ENCODE measurements at places on chromosomes 1 and 21. TPM values are rescaled to one million over a fixed set of nuclear protein-coding genes. Genes with fewer than 3 reads are reported as not detected.
A peak's percentile ranks its signal among the peaks of the same experiment; 100 is the strongest.

Gene TSPEAR
- total RNA-seq = not detected

Gene PTPRC
- 674 TPM for total RNA-seq

Gene PUSL1
- total RNA-seq = 27.2 TPM

Gene KCNC4
- total RNA-seq = 9.6 TPM

Gene CELA3B
- not detected for total RNA-seq

Gene MX2
- total RNA-seq = 158 TPM

Gene C4BPB
- 1.1 TPM for total RNA-seq

Gene TCEANC2
- total RNA-seq = 11.8 TPM

Gene TMEM200B
- total RNA-seq = 0.09 TPM

DNA sequence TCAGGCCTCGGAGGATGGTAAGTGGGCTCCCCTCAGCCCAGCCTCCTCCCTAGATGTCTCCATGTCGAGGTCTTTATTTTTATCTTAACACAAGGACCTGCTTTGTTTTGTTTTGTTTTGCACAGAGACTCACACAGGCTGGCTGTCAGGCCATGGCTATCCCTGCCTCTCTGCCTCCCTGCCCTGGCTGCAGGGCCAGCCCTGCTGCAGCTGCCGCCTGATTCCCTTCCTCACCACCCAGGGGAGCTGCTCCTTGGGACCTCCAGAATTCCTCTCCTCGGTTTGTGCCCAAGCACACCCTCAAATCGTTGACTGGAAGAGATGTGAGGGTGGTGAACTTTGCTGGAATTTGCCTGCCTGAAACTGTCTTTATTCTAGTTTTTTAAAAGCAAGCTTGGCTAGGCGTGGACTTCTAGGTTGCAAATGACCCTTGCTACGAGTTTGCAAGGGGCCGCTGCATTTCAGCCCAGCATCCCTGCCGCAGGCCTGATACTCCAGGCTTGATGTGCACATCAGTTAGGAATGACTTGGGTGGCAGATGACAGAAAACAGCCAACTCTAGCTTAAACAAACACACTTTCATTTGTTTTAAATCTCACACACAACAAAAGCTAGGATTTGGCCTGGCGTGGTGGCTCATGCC lies 37.1 kb downstream of the WNT9A start:
- H3K27ac ChIP-seq = no peak overlapping the region
- H3K36me3 ChIP-seq = no peaks in the 10 kb centered on the region
- H3K27me3 ChIP-seq = peaks cover 6% of the 10 kb centered on the region
- DNase-seq = no peak

DNA sequence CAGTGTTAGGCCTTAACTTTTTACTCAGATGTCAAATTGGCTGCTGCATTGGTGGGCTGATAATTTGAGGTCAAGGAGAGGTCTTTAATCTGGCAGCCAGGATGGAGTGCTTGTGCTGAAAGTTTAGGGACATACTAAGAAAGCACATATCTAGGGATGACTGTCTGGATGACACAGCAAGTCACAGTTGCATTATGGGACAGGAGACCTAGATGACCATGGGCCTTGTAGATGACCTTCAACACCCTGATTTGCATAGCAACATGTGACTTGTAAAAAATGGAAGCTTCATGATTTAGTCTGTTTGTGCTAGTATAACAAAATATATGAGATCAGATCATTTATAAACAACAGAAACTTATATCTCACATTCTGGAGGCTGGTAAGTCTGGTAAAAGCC lies 18.0 kb upstream of the HSD3B2 start:
- H3K4me3 ChIP-seq = no peak overlapping the region
- H3K4me1 ChIP-seq = no peaks in the 10 kb centered on the region
- H3K36me3 ChIP-seq = no peaks in the 10 kb centered on the region
- H3K27ac ChIP-seq = no peak overlapping the region

- peak overlapping the region; percentile 99 for H3K27ac ChIP-seq
- H3K4me1 ChIP-seq = peaks cover 78% of the 10 kb centered on the region
- peak overlapping the region; percentile 36 for H3K4me3 ChIP-seq
- no peaks in the 10 kb centered on the region for H3K36me3 ChIP-seq
These were observed 9.1 kb upstream of the MACF1 start for GRCh38 chr1:39195166-39196111.

GRCh38 chr1:31799196-31799894 lies 16.5 kb downstream of the SPOCD1 start:
- H3K4me3 ChIP-seq = no peak overlapping the region
- H3K27ac ChIP-seq = no peak overlapping the region
- H3K36me3 ChIP-seq = no peaks in the 10 kb centered on the region
- no peak for DNase-seq
- H3K4me1 ChIP-seq = peaks cover 8% of the 10 kb centered on the region

GRCh38 chr1:23779826-23780371 lies 1.7 kb downstream of the PITHD1 start:
- peak overlapping the region; percentile 90 for H3K27ac ChIP-seq

DNA sequence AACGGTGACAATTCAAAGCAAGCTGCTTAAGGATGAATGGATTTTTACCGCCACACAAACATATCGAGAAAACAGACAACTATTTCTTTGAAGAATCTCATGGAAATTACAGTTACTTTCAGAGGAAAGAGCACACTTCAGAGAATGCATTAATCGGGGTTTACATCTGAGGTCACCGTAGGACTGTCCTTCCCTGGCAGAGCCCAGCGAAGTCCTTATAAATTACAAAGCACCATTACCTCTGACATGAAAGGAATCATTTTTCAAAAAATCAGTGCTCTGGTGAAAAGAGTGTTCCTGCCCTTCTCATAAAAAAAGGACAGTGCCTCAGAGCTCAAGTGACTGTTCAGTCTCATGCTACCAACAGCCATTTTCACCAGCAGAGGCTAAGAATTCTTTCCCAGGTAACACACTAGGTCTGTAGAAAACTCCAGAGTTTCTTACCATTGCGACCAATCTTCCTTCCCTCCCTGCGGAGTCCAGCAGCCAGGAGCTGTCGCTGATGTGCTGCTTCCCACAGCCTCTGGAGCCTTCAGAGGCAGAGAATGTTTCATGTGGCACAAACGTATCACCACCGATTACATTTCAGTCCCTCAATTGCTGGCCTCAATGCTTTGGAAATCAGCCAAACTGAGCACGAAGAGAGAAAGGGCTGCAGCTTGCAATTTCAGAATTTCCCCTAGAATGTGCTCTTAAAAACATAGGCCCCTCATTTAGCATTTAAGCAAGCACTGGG lies 75.4 kb downstream of the PLD5 start:
- no peak overlapping the region for H3K4me3 ChIP-seq
- no peaks in the 10 kb centered on the region for H3K36me3 ChIP-seq
- no peak for DNase-seq
- no peaks in the 10 kb centered on the region for H3K27me3 ChIP-seq
- H3K4me1 ChIP-seq = no peaks in the 10 kb centered on the region

DNA sequence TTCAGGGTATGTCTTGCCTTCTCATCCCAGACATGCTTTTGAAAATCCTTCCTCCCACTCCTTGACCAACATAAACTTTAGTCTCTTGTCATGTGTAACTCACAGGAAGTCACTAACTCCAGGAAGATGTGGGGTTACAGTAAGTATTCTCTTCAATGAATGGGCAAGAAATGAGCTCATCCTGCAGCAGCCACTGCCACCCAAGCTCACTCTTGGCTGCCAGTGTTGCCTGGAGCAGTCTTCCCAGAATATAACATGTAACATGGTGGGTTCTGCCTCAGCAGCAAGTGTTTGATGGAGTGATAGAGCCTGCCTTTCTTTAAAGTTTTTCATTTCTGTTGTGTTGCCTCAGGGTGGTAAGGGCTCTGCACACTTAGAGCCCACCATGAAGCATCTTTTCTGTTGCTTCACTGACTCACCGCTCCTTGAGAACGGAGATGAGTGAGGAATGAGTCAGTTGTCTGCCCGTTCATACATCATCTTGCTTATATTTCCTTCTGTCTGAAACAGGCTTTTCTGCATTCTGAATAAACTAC lies 187.0 kb downstream of the TPR start:
- H3K36me3 ChIP-seq = no peaks in the 10 kb centered on the region
- H3K4me3 ChIP-seq = no peak overlapping the region
- H3K4me1 ChIP-seq = peaks cover 4% of the 10 kb centered on the region
- no peak overlapping the region for H3K27ac ChIP-seq
- no peak for DNase-seq
- peaks cover 4% of the 10 kb centered on the region for H3K27me3 ChIP-seq

GRCh38 chr1:23591460-23592208 lies 32.3 kb upstream of the ID3 start:
- H3K36me3 ChIP-seq = no peaks in the 10 kb centered on the region
- H3K27me3 ChIP-seq = peaks cover 2% of the 10 kb centered on the region
- DNase-seq = peak; percentile 76
- H3K4me3 ChIP-seq = peak overlapping the region; percentile 14
- H3K27ac ChIP-seq = peak overlapping the region; percentile 76

DNA sequence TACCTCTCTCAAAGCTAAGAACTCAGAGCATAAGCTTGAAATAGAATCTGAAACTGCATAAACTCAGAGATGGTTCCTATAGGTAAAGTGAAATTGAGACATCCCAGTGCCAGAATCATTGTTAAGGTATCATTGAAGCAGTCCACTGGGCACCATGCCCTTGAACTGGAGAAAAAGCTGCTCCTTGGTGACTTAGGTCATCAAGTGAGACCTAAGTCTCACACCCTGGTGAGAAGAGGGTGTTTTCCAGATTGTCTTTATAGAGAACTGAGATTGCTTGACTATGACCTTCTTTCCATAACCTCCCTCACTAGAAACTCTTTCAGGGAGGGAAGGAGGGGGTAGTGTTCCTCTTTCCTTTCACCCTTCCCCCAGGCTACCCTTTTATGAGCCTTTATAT lies 9.4 kb upstream of the ATP6V1G3 start:
- H3K4me1 ChIP-seq = peaks cover 24% of the 10 kb centered on the region
- H3K36me3 ChIP-seq = peaks cover 10% of the 10 kb centered on the region
- DNase-seq = no peak
- H3K27ac ChIP-seq = no peak overlapping the region

GRCh38 chr1:69499203-69499803 lies 68.4 kb upstream of the LRRC7 start:
- H3K4me3 ChIP-seq = no peak overlapping the region
- H3K27me3 ChIP-seq = no peaks in the 10 kb centered on the region
- DNase-seq = no peak
- no peaks in the 10 kb centered on the region for H3K36me3 ChIP-seq
- no peaks in the 10 kb centered on the region for H3K4me1 ChIP-seq

DNA sequence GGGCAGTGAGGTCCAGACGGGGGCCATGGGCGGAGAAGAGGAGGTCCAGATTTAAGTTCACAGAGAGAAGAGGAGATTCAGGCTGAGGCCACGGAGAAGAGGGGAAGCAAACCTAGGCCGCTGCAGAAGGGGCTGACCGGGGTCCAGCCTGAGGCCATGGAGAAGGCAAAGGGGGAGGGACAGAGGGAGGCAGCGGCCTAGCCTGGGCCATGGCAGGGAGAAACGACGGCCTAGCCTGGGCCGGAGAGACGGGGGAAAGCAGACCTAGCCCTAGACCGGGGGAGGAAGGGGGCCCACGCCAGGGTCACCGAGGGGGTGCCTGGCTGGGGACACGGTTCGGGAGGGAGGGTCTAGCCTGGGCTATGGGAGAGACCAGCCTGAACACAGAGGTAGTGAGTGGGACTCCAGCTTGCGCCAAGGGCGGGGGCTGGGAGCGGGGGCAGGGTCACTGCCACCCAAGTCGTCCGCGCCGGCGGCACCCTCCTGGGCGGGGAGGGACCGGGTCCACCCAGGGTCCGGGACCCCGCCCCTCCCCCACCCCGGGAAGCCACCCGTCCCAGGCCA lies 459 bp downstream of the CAPZB start:
- H3K36me3 ChIP-seq = peaks cover 29% of the 10 kb centered on the region
- peaks cover 59% of the 10 kb centered on the region for H3K4me1 ChIP-seq
- peak; percentile 55 for DNase-seq
- peak overlapping the region; percentile 96 for H3K4me3 ChIP-seq
- H3K27me3 ChIP-seq = no peaks in the 10 kb centered on the region

GRCh38 chr1:201460814-201461644 lies 8.0 kb downstream of the PHLDA3 start:
- H3K4me1 ChIP-seq = no peaks in the 10 kb centered on the region
- H3K36me3 ChIP-seq = peaks cover 4% of the 10 kb centered on the region
- H3K27ac ChIP-seq = no peak overlapping the region
- H3K27me3 ChIP-seq = peaks cover 16% of the 10 kb centered on the region
- no peak for DNase-seq

GRCh38 chr1:88068407-88068960 lies 615.6 kb upstream of the PKN2 start:
- no peaks in the 10 kb centered on the region for H3K4me1 ChIP-seq
- no peak overlapping the region for H3K4me3 ChIP-seq
- no peak for DNase-seq
- no peak overlapping the region for H3K27ac ChIP-seq
- H3K36me3 ChIP-seq = no peaks in the 10 kb centered on the region
- H3K27me3 ChIP-seq = peaks cover 10% of the 10 kb centered on the region

DNA sequence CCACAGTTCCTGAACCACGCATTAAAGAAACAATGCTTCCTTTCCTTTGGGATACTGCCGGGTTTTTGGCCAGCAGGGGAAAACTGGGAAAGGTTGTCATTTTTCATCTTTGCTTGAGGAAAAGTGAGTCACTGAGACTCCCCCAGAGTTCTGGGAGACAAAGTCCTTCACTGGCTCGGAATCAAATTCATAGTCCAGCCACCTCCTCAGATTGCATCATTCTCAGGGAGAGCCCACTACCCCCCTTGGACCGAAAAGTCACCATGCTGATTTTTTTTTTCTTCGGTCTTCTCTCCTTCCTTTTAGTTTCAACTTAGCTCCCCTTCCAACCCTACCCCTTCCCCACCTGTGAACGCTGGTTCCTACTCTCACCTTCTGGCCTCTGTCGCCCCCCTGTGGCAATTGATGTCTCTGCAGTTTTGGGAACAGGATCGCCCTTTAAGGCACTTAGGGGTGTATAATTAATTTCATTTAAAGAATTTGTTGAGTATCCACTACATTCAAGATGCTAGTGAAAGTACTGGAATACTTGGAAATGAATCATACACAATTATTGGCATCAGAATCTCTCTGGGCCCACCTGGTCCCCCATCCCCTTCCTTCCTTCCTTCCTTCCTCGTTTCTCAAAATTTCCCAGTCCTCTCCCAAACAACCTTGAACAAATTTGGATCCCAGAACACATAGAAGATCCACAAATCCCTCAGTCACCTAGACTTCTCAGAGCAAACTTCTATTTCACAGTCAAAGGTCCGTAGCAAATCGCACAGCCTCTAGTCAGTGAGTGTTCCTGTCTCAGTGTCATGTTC lies 6.9 kb downstream of the ACKR1 start:
- no peaks in the 10 kb centered on the region for H3K36me3 ChIP-seq
- H3K4me1 ChIP-seq = no peaks in the 10 kb centered on the region
